ENCODE measurements at places on chromosomes 6 and 20. TPM values are rescaled to one million over a fixed set of nuclear protein-coding genes. Genes with fewer than 3 reads are reported as not detected.

The KIF6 gene
- 0.32 TPM for total RNA-seq

The CST4 gene
- total RNA-seq: not detected

The RBPJL gene
- not detected for total RNA-seq

The RUNX2 gene
- total RNA-seq: 39.3 TPM

The TJAP1 gene
- 36.2 TPM for total RNA-seq

The GDAP1L1 gene
- total RNA-seq: not detected

The CRISP2 gene
- not detected for total RNA-seq

The HLA-DQA1 gene
- 21.5 TPM for total RNA-seq

The ACSS2 gene
- 44.5 TPM for total RNA-seq

The DNMT3B gene
- total RNA-seq: 3.5 TPM

The SALL4 gene
- total RNA-seq: 0.09 TPM

The DEFB112 gene
- not detected for total RNA-seq

The TXNDC5 gene
- 63.8 TPM for total RNA-seq

The RAET1L gene
- not detected for total RNA-seq

The ABHD16B gene
- total RNA-seq: not detected

The GSTA2 gene
- total RNA-seq: not detected

The PTGIS gene
- total RNA-seq: 23.7 TPM

The SAPCD1 gene
- total RNA-seq: 16.6 TPM

The SLC22A1 gene
- total RNA-seq: 0.57 TPM

The TTK gene
- 31.6 TPM for total RNA-seq

The SLC44A4 gene
- not detected for total RNA-seq

The SPAG4 gene
- 3.7 TPM for total RNA-seq

The ADGB gene
- not detected for total RNA-seq

The TMEM170B gene
- 0.23 TPM for total RNA-seq

The BMP7 gene
- not detected for total RNA-seq

The SYNDIG1 gene
- not detected for total RNA-seq

The LPIN3 gene
- total RNA-seq: 1.5 TPM

The CCN6 gene
- not detected for total RNA-seq

The PBOV1 gene
- not detected for total RNA-seq

The MICA gene
- 11.8 TPM for total RNA-seq
